ENCODE measurements at places on chromosomes 12 and 14. TPM values are rescaled to one million over a fixed set of nuclear protein-coding genes. Genes with fewer than 3 reads are reported as not detected.

The DDX54 gene
- 82.7 TPM for total RNA-seq

The KRT2 gene
- total RNA-seq = not detected

The CBLN3 gene
- 15.7 TPM for total RNA-seq

The SLC8A3 gene
- 0.93 TPM for total RNA-seq

The SUOX gene
- total RNA-seq = 9.9 TPM

The NPFF gene
- total RNA-seq = 1.3 TPM

The AQP5 gene
- total RNA-seq = not detected

The BEGAIN gene
- 2.8 TPM for total RNA-seq

The SMAGP gene
- 2.1 TPM for total RNA-seq

The KRT71 gene
- not detected for total RNA-seq

The CAPZA3 gene
- total RNA-seq = not detected

The PRICKLE1 gene
- not detected for total RNA-seq

The PCED1B gene
- total RNA-seq = 91.8 TPM

The NEDD8 gene
- total RNA-seq = 148 TPM

The ANKRD33 gene
- not detected for total RNA-seq

The OR6C2 gene
- not detected for total RNA-seq
